ENCODE measurements at places on chromosomes 2 and 18.

DNA sequence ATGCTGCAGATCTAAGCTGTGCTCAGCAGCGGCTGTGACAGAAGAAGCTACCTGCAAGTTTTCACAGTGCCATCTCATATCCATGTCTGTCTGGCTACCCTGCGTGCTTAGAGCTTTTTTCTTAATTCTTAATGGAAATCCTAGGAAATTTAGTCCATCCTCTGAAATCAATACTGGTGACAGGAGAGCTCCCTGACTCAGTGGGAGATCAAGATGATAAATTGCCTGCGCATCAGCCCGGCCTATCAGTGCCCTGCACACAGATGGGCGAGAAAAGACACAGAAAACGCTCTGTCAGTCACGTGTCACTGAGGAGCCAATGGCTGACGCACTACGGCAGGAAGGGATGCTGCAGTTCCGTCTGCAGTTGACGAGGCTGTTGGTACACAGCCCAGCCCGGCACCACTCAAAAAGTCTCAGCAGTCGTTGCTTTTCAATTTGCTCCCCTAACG is 819.6 kb upstream of the FSHR start:
- no peak for DNase-seq

- no peak for DNase-seq
Observed at GRCh38 chr2:135050132-135050531, 2.0 kb upstream of the RAB3GAP1 start.

GRCh38 chr18:35549564-35549963 is 32.0 kb upstream of the GALNT1 start:
- no peak for DNase-seq

DNA sequence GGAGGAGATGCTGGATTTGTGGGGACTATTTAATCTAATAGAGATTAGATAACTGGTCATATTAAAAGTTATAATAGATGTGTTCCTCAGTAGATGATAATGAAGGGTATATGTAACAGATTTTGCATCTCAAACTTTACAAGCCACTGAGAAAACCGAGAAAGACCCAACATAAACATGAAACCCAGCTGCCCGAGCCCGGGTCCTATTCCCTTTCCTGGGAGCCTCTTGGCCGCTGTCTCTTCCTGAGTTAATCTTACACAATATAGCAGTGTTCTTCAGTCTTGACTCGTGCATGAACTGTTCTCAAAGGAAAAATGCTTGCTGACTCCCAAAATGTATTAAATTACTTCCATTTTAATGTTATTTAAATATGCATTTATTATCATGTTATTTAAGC is 94.5 kb downstream of the COPS8 start:
- no peak for DNase-seq

- DNase-seq: no peak
Observed at GRCh38 chr2:136424112-136424511, 306.2 kb upstream of the CXCR4 start.

- DNase-seq: no peak
Observed at GRCh38 chr2:222796413-222797103, 64.3 kb upstream of the ACSL3 start.

GRCh38 chr2:109430329-109430636 is 183.5 kb downstream of the SEPTIN10 start:
- no peak for DNase-seq

- no peak for DNase-seq
Observed at GRCh38 chr2:10650761-10651160, 39.0 kb downstream of the NOL10 start.

DNA sequence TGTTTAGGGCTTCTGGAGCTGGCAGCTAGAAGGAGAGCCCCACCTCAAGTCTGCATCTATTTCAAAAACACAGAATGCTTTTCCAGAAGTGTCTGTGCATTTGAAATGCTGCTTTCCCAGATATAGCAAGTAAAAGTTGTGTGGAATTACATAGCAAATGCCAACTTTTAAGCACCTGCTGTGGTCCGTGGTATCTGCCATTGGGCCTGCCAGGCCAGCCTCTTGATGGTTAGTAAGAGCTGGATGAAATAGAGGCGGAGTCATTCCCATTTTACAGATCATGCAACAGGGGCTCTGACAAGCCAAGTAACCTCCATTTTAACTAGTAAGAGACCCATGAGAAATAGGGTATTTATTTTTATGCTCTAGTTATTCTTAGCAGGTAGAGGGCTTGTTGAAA is 61.6 kb downstream of the MGAT5 start:
- no peak for DNase-seq

- DNase-seq: no peak
Observed at GRCh38 chr2:38533180-38533579, 69.5 kb downstream of the HNRNPLL start.

DNA sequence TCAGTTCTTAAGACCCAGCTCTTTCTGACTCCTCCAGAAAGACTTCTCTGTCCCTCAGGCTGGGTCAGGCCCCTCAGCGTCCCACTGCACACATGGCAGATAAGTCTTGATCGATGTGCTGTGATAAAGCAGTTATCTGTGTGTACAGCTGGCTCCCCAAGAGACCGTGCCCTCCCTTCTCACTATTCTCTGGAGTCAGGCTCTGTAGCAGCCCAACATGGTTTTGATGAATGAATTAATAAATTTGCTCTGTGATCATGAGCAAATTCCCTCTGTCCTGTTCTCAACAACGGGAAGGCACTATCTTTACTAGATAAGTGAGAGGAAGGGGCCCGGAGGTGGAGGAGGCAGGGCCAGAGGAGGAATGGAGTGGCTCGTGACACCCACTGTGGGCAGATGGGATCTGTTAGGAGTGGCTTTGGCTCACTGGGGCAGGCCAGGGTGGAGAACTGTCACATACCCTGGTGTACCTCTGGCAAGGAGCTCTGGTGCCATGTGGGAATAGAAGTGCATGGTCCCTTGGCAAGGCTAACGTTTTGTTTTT is 48.3 kb downstream of the ZFP36L2 start:
- no peak for DNase-seq

DNA sequence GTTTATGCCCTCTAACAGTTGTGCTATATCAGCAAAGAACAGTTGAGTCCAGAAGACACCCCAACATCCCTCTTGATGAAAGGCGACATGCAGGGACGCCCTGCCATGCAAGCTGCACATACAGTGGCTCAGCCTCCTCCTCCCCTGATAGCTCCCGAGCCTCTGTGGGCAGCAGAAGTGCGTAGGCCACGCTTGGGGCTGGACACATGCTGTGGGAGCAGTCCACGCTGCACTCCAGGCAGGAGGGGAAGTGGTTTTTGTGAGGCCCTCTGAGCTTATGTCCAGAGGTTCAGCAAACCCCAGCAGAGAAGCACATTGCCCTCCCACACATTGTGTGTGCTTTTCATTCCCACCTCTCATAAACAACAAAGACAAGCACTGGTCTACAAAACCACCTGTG is 162.1 kb downstream of the SEPTIN10 start:
- no peak for DNase-seq

GRCh38 chr18:70709144-70709543 is 420.3 kb downstream of the SOCS6 start:
- no peak for DNase-seq

- no peak for DNase-seq
Observed at GRCh38 chr2:161173541-161174194, 13.4 kb downstream of the TANK start.

DNA sequence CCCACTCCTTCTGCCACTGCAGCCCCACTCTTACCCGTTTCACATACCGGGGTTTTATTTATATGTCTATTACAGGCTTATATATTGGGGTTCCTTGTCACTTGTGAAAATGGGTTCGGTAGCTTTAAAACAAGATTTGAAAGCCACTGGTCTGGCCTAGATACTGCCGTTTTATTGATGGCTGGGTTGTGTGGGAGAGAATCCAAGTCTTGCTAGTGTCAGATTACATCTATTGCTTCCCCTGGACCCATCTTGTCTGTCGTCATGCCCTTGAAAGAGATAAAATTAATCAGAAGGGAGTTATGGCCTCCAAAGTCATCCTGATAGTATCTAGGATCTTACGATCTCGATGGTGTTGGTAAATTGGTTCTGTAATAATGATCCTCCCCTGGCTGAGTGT is 79.4 kb downstream of the EIPR1 start:
- no peak for DNase-seq

- DNase-seq: no peak
Observed at GRCh38 chr2:136653861-136654260, 111.5 kb upstream of the THSD7B start.

GRCh38 chr2:102016399-102016955 is 24.7 kb downstream of the IL1R2 start:
- DNase-seq: no peak

DNA sequence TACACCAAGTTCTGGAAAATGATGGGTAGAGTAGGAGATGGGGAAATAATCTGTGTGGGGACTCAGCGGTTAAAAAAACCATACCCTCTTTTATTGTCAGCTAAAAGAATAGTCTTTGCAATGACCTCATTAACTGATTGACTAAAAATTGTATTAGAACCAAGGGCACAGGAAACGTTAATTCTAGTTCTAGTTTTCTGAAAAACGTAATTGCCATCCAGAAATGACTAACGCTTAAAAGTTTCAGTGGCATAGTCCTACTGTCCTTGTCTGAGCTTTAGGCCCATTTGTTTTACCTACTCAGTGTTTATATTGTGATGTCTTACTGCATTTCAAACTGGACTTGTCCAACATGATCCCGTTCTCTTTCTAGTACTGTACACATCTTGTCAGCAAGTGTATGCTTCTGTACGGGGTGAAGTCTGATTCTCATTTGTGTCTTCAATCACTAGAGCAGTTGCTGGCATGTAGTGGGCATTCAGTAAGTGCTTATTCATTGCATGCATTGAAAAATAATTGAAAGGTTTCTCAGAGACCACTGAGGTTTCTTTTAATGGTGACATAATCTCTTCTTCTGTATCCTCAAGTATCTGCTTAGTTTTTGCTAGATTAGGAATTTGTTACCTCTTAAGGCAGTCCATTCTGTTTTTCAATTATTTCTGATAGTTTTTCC is 81.5 kb downstream of the ZNF407 start:
- no peak for DNase-seq

DNA sequence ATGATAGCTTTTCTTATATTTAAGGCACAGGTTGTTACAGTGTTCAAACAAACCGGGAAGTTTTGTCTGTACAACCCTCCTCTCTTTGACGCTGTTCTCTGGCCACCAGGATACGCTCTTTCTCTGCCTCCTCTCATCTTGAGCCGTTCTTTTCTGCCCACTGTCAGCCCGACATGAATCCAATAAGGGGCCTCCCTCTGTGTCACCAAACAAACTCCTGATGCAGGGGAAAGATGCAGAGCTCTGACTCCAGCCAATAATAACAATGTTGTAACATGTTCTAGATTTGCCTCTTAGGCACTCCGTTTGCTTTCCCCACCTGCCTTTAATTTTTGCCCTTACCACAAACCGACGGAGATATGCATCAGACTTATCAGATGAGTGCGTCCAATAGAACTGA is 449.3 kb downstream of the SLC4A3 start:
- DNase-seq: no peak

DNA sequence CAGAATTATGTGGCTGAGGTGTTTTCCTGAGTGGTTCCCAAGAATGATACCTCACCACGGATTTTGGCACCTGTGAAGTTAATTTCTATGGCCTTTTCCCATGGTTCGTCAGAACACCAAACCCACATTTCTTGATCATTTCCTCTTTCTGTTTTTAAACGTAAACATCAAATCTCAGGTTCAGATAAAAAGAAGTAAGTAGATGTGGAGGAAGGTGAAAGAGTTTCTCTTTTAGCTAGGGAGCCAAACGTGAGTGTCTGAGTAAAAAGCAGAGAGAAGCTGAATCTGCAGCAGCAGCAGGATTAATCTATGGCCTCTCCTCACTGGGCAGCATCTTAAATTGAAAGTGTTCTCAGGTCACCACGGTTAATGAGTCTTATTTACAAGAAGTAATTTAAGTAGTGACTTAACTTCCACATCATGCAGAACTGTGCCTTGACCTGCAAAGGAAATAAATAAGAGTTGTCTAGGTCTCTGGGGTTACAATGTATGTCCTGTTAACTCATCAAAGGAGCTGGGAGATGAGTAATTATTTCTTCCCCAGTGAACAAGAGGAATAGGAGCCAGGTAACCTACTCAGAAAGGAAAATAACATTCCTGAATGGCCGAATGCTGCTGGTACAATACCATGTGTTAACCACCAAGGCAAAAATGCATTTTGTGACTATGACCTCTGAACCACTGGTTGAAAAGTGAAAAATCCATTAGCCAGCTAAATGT is 139.6 kb upstream of the NETO1 start:
- no peak for DNase-seq

- DNase-seq: no peak
Observed at GRCh38 chr2:144455987-144456386, 63.9 kb downstream of the ZEB2 start.

DNA sequence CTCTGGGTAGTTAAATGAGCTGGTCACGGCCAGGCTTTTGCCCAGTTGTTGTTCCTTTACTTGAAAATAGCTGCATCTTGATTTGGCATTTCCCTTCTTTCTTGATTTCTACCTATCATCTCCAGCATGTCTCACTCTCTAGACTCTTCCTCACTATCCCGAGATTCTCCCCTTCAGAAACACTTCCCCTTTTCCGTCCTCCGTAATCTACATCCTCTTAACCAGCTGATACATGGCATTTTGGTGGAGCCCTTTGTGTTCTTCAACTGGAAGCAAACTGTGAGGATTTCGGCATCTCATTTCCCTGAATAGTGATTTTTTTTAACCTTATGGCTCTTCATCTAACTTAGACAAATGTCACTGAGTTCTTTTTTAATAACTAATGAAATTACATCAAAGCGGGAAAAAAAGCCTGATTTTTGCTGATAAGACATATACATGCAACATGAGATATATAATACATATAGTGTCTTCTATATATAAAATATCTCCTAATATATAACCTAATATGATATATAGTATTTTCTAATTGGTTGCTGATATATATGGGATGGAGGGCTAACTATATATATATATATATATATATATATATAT is 220.2 kb upstream of the RASGRP3 start:
- no peak for DNase-seq

- no peak for DNase-seq
Observed at GRCh38 chr2:28219138-28219537, 173.5 kb upstream of the FOSL2 start.

- no peak for DNase-seq
Observed at GRCh38 chr2:46302005-46302695, 4.9 kb downstream of the EPAS1 start.

DNA sequence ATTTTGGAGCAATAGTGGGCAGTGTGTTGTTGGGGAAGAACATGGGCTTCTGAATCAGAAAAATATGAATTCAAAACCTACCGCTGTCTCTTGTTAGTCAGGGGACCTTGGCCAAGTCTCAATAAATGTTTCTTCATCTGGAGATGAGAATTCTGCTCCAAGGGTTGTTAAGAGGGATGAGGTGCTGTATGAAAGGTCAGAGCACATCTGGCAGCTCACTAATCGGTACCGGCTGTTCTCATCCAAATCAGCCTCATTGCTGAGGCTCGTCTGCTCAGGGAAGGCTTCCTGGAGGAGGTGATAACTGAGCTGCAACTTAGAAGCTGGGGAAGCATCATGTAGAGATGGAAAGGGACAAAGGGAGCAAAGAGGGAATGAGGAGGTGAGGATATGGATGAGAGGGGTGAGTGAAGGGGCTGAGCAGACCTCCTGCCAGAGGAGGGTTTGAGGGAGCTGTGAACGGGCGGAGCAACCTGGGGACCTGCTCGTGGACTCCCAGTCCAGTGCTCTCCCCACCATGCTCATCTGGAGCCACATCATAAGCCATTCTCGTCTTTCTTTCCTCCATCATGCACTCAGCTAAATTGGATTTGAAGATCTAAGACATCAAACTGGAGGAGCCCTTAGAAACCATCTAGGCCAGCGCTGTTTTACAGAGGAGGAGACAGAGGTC is 47.4 kb downstream of the GREB1 start:
- no peak for DNase-seq

GRCh38 chr18:76374330-76375281 is 120.4 kb downstream of the ZNF516 start:
- DNase-seq: no peak

- DNase-seq: no peak
Observed at GRCh38 chr2:212147921-212148513, 390.6 kb downstream of the ERBB4 start.

Data from D721Med (cell line).